Kidney glomerular epithelial cell (primary cell): ENCODE measurements at places on chromosomes 2 and 18.

- DNase-seq: no peak
Measured at GRCh38 chr2:214577769-214578168, 166.9 kb downstream of the VWC2L start.

DNA sequence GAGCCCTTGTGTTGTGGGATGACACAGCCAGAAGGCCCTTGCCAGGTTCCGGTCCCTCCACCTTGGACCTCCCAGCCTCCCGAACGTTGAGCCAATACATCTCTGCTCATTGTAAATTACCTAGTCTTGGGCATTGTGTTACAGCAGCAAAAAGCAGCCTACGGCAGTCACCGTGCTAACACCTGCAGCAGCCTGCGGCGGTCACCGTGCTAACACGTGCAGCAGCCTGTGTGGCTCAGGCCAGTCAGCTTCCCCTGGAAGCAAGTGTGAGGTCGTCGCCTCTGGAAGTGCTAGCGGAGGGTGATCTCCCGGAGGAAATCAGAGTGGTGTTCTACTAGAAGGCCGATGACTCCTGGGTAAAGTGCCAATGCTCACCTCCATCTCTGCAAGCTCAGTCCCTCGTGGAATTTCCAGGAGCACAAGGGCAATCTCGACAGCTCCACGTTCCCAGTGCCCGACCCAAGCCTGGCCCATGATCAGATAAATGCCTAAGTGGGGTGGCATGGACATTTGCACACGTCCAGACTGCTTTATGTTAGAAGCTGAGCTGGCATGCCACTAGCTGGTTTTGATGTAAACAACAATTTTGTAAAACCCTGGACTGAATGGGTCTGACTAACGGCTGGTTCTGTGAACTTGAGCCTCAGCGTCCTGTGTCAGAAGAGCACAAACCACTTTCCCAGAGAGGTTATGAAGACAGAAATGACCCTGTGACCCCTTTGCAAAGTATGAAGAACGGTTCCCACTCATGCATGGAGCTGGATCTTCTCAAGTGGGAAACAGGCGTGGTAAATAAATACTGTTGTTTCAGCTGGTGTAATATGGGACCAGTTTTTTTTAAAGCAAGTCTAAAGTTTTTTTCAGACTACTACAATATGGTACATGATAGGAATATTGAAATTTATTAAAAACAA lies 11.4 kb upstream of the CNDP1 start:
- peak; percentile 13 for DNase-seq

- DNase-seq: no peak
Measured at GRCh38 chr2:7881466-7881865, 800.4 kb upstream of the ID2 start.

GRCh38 chr2:160278101-160278878 lies 78.2 kb upstream of the ITGB6 start:
- no peak for DNase-seq
